Right atrium auricular region (tissue), 2 donors: ENCODE measurements at places on chromosomes 2 and 18. TPM values are rescaled to one million over a fixed set of nuclear protein-coding genes. Genes with fewer than 3 reads are reported as not detected.

Gene MATN3
- not detected for total RNA-seq

Gene EGR4
- total RNA-seq = not detected

Gene CXCR1
- total RNA-seq = 0.78 TPM

Gene WDR33
- total RNA-seq = 16.8 TPM

Gene SMAD2
- total RNA-seq = 81.1 TPM

Gene FKBP1B
- 5.0 TPM for total RNA-seq

Gene CYTIP
- 3.3 TPM for total RNA-seq
